ENCODE measurements at places on chromosomes 2 and 18.

DNA sequence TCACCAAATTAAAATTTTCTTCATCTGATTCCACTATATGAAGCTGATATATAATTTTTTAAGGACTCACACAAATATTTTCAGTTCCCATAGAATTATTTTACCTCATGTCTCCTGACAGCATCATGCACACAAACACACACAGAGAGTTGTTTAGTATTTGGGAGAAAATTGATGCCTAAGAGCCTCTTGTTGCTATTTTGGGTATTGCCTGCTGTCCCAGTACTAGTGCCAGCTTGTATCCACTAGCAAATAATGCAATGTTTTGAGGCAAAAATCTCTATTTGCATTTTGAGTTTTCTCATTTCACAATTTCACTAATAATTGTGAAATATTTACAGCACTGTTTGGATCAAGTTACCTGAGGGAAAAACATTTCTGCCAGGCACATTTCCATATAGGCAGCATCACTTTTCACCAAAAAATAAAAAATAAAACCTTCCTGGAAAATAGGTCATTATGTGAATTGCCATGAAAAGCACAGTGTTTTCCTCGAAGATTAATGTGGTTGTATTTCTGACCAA, 328.2 kb downstream of the KCNJ3 start:
- DNase-seq, result no peak

DNA sequence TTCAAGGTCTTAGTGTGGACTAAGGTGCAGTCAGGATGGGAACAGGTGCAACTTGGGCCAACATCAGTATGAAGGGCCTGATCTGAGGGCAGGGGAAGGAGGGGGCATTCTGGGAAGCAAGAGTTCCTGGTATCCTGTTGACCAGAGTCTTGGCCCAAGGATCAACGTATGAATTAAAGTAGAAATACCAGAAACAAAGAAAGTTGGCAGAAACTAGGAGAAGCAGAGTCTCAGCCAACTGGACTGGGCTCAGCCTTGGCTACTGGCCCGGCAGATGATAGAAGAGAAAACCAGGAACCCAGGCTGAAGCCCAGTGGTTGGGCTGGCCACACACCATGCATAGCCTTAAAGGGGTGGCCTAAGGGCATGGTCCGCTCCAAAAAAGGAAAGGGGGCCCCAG, 2.3 kb downstream of the CETN1 start:
- no peak for DNase-seq

DNA sequence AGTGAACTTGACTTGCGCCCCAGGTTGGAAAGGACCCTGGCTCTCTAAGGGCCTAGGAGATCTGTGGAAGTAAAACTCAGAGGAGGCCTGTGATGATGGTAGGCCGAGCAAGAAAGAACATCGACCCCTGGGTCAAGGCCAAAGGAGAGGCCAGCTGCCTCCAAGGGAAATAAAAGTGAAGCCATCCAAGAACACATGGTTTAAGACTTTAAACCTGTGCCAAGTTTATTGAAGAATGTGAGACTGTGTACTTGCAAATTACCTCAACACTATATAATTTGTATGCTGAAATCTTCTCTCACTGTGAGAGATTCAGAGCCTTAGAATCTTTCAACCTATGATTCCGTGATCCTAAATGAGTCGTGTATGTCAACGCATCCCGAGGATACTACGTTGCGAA, 40.7 kb upstream of the COBLL1 start:
- no peak for DNase-seq

DNA sequence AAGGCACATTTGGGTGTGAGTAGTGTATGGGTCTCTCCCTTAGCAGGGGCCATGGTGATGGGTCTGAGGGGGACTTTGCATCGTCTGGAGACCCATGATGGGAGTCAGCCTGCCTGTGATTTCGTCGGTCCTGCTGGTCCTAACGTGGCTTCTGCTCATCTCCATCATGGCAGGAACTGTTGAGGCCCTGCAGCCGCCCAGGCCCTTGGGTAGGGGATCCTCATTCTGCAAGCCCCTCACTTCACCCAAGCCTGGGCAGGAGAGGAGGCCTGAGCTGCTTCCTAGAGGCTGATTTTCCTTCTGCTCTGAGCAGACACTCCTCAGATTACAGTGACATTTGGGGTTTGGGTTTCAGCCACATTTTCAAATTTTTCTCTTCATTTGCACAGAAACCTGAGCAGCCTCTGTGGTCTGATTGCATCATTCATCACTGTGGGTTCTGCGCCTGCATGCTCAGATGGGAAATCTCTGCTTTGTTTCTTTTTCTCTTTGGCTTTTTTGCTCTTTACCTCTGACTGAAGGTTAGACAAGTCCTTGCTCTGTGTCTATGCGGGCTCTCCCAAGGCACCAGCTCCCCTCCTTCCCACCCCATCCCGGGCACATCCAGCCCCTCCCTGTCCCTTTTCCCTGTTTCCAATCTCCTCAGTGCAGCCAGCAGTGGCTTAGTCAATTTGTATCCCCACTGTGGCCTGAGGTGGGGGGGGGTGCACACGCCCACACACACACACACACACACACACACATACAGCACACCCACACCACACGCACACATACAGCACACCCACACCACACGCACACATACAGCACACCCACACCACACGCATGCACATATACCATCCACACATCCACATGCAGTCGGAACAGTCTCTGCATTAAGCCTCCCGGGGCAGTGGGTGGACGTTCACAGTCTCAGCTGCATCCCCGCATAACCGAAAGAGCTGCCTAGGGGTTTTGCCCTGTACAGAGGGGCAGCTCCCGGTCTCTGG, 305.4 kb upstream of the HS6ST1 start:
- peak; percentile 63 for DNase-seq

- DNase-seq, result no peak
These were observed 663.3 kb upstream of the ACVR2A start for GRCh38 chr2:147181351-147182029.

- no peak for DNase-seq
These were observed 46.2 kb upstream of the TRIM43B start for GRCh38 chr2:95530734-95531133.

DNA sequence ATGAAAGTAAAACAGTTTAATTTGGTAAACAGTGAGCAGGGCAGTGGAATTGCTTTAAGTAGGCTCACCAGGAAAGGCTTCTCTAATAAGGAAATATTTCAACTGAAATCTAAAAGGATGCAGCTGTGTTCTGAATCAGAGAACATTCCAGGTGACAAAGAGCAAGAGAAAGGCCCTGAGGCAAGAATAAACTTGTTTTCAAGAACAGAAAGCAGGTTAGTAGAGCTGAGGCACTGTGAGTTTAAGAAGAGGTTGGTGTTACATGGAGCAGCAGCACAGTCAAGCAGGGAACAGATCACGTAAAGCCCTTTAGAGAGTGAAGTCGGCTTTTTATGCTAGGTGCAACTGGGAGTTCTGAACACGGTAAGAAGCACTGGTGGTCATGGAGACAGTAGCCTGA, 57.0 kb upstream of the SCN1A start:
- DNase-seq, result no peak

DNA sequence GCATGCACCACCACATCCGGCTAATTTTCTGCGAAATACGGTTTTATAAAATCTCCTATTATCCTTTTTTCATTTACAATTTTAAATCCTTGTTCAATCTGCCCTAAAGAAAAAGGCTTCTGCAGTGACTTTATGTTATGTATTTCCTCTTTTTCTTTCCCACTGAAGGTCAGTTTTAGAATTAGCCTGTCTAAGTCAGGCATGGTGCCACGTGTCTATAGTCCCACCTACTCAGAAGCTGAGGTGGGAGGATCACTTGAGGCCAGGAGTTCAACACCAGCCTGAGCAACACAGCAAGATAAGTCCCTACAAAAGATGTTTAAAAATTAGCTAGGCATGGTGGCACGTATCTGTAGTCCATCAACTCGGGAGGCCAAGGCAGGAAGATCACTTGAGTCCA, 39.8 kb upstream of the TNFRSF11A start:
- DNase-seq, result no peak

DNA sequence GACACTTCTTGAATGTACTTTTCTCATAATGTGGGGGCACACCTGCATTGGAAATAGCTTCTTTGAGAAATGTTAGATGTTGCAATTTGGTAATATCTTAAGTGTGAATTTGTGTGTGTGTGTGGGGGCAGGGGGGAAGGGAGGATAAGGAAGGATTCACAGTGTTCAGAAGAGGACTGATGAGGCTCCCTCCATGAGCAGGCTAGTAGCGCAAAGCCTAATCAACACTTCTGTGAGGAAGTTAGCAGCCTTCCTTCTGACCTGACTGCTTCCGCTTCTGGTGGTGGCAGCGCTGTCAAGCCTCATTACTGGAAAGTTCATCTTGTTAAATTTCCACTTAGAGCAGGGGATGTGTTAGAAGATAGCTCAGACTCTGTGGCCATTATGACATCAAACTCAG, 295.4 kb upstream of the SPRED2 start:
- no peak for DNase-seq

DNA sequence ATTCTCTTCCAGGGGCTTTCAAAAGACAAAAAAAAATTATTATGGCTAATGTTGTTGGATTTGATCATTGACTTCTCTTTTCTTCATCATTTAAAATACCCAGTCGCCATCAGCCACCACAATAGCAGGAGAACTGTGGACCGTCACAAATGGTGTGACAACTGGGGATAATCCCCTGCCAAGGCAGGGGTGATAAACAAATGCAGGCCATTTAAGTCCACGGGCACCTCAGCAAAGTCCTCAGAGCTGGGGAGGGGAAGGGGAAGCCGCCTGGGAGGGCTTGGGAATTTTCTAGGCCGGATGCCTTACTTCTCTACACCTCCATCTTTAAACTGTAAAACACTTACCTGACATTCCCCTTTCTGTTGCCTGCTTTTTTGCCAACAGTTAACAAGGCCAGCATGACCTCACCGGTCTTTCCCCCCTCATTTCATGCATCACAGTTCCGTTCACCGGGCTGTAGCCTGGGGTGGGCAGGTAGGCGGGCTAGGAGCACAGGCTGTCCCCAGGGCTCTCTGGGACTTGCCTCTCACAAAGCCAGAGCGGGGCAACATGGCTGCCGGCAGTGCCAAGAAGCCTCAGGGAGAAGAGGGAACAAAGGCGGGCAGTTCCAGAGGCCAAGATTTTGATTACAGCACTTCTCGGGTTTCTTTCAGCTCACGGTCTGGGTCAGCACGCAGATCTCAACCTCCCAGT, 820.4 kb downstream of the BCL11A start:
- no peak for DNase-seq

Measured in hematopoietic multipotent progenitor cell treated with erythropoietin and hydrocortisone succinate and interleukin-3 and kit ligand, for 6 days (in vitro differentiated cells).